ENCODE measurements at places on chromosomes 3 and 15. TPM values are rescaled to one million over a fixed set of nuclear protein-coding genes. Genes with fewer than 3 reads are reported as not detected.

TP53BP1 gene
- polyA plus RNA-seq, result 50.0 TPM

GORASP1 gene
- 69.5 TPM for polyA plus RNA-seq

MELTF gene
- 5.7 TPM for polyA plus RNA-seq

TYRO3 gene
- 99.0 TPM for polyA plus RNA-seq

ISLR gene
- polyA plus RNA-seq, result 73.7 TPM

KLHDC8B gene
- polyA plus RNA-seq, result 55.8 TPM

SH2D7 gene
- 5.0 TPM for polyA plus RNA-seq

GRK7 gene
- 0.12 TPM for polyA plus RNA-seq

MBD4 gene
- 30.3 TPM for polyA plus RNA-seq

PLSCR4 gene
- 42.5 TPM for polyA plus RNA-seq

DNA sequence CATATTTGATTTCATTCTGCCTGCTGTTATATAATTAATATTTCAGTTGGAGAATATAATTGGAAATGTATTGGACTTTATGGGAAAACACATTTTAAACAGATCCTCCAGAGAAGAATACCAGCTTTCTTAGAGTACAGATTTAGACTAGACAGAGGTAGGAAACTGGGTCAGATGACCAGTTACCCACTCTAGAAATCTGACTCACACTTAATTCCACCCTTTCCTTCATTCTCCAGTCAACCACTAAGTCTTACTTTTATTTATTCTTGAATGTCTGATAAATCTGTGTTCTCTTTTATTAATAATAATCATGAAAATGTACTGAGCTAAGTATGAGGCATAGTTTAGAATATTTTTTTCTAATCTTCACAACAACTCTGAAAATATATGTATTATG lies 110.7 kb downstream of the LRRC49 start:
- DNase-seq, result no peak

- DNase-seq, result no peak
Observed at GRCh38 chr3:42898896-42899675, 6.9 kb upstream of the ZNF662 start.

- DNase-seq, result no peak
Observed at GRCh38 chr3:87390821-87391220, 114.4 kb upstream of the POU1F1 start.

DNA sequence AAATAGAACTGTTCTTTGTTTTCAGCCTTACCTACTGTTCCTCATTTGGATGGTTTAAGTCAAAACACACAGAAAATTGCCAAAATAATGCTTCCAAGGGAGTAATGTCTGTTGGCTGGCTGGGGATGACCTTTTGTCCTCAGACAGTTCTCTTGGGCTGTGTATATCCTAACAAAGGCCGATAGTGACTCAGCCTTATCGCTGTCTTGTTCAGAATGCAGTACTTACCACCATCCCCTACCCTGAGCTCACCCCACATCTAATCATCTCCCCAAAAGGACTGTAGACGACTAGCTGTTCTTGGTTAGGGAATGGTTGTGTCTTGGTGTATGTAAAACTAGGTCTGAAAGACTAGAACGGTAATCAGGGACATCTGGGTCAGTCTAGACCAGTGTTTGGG lies 35.0 kb downstream of the RAB11A start:
- DNase-seq, result no peak

DNA sequence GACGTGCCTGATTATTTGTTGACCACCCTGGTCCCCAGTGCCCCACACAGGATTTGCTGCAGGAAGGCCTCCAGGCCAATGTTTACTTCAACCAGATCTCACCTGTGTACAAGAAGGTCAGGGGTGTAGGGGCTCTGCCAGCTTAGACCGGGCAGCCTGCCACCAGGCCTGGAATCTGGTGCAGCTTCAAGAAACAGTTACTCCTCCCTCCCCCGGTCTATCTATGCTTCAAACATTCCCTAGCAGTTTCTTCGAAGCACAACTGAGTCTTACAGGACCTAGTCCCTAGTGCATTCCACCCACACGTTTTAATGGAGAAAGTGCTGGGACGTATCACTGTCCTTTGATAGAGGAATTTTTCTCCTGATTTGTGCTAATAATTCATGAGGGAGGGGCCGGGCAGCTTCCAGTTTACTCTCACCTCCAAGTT lies 8.0 kb downstream of the SH3BP5 start:
- DNase-seq, result peak; percentile 77

DNA sequence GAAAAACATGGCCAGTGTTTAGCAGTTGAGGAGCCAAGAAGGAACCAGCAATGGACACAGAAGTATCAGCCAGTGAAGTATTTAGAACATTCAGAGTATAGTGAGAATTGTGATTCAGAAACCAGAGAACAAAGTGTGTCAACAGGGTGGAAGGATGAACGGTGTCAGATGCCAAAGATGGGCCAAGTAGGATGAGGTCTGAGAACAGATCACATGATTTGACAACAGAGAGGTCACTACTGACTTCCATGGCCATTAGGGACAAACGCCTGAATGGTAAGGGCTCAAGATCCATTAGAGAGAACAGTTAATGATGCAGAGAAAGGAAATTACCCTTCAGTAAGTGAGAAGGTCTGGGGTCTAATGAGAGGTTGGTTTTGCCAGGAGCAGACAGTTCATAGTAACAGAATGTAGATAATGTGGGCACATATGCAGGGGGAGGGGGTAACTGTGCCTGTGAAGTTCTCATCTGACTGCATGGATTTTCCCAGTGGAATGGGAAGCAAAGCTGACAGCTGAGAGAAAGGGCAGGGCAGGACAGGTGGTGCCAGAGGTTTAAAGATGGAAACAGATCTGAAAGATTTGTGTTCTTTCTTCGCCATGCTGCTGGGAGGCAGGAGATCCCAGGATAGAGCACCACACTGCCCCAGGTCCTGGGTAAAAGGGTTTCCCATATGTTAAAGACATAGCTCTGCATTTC lies 4.8 kb upstream of the ACAD9 start:
- DNase-seq, result no peak

DNA sequence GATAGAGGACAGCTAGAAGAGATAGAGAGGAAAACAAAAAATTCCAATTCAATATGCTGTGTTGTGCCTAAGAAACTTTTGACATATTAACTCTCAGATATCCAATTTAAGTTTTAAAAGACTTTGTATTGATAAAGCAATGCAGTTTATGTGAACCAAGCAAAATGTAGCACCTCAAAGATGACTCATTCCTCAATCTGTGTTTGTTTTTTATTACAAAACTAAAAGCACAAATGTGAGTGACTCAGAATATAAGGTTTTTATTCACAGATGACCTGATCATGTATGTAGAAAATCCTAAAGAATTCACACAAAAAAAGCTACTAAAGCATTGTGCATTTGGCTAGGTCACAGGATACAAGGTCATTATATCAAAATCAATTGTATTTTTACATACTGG lies 11.1 kb downstream of the HCLS1 start:
- DNase-seq, result no peak

GRCh38 chr15:47644722-47645121 lies 72.6 kb upstream of the SEMA6D start:
- no peak for DNase-seq

DNA sequence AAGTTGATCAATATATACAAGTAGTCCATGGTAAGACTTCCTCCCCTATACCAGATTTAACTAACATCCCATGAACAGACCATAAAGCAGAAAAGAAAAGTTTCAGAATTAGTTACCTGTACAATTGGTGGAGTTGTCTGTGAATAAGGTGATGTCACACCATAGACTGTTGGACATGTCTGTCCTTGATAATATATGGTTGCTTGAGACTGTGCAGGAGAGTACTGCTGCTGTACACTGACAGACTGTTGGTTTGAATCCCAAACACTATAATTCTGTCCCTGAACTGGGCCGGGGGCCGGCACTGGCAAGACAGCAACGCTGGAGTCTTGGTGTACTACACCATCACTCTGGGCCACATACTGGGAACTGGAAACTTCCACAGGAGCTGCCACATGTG lies 77.2 kb downstream of the NBEAL2 start:
- DNase-seq, result no peak

DNA sequence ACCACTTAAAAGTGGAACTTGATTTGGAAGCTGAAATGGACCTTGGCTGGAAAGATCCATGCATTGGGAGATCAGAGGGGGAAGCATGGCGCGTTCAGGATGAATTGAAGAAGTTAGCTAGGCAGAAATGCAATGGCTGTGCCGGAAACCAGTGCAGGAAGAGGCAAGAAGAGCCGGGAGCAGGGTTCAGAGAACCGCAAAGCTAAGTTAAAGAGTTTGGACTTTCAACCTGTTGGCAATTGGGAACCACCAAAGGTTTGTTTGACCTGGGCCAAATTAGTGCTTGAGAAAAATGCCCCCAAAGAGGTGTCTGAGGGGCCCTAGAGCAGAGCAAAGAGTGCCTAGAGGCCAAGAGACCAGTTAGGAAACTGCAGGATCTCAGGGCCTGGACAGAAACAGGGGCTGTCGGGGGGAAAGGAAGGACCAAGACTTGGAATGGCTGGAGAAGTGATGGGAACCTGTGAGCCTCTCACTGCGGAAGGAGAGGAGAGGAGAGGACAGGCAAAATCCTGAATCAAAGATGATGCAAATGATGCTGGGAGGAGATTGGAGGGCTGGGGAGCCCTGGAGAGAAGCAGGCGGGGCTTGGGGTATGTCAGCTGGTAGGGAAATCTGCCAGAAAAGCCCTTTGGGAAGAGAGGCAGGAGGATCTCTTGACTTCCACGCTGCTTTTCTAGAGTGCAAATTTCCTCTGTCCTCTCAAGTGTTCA lies 49.3 kb downstream of the FAM174B start:
- DNase-seq, result no peak

- peak; percentile 81 for DNase-seq
Observed at GRCh38 chr15:20356444-20356910, 185.1 kb downstream of the GOLGA6L6 start.

DNA sequence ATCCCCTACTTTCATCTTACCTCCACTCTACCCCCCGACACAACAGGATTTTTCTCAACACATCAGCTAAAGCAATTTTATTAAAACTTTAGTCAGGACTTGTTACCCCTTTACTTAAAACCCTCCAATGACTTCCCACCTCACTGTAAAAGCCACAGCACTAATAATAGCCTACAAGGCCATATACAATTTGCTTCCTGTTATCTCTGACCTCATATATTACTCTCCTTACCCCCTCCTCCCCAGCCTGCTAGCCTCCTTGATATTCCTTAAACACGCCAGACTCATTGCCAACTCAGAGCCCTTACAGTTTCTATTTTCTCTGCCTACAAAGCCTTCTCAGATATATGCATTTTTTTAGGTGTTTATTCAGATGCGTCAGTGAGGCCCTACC lies 54.4 kb downstream of the DCUN1D1 start:
- no peak for DNase-seq

- DNase-seq, result no peak
Observed at GRCh38 chr3:71107926-71108325, 475.6 kb downstream of the FOXP1 start.

- DNase-seq, result no peak
Observed at GRCh38 chr3:65481085-65481484, 557.6 kb downstream of the MAGI1 start.

DNA sequence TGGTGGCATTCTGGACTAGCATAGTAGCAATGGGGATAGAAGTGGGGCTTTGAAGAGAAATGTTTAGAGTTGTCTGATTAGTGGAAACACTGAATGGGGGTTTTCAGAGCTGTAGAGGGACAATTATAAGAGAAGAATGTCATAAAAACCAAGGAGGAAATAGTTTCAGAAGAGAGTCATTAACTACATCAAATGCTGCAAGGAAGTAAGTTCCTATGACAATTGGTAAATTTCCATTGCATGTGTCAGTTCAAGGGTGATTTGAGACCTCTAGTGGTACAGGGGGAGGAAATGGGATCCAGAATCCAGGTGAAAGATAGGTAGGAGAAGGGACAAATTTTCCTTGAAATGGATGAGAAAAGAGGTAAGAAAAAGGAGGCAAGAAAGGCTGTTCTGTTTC lies 68.3 kb upstream of the TBC1D5 start:
- no peak for DNase-seq

GRCh38 chr15:35705884-35706585 lies 160.1 kb upstream of the DPH6 start:
- DNase-seq, result peak; percentile 30

DNA sequence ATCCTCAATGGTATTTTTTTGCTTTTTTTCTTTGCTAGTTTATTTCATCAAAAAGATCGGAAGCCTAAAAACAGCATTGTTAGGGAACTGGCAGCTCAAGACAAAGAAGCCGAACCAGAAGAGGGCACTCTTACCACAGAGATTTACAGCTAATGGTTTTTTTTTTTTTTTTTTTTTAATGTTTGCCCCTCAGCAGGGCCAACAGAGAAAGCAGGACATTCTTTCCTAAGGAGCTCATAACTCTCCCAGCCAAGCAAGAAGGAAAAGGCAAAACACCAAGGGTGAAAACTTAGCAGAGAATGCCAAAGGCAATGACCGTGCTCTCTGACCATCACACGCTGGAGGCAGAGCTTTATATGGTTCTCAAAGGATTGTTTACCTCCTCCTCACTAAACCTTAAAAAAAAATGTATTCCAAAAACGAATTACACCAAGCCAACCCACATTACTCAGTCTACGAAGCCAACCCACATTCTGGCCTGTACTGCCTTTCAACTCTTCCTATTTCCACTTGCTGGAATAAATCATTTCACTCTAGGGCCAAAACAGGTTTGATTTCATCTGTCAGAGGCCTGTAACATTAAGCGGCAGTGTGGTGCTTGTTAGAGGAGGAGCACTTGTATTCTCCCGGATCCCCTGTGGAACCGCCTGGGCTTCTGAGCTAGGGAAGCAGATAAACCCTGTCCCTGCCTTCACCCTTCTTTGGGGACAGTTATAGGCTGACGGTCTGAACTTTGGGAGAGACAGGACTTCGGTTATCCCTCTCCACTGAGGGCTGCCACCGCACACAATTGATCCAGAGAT lies 35.6 kb upstream of the GYG1 start:
- DNase-seq, result peak; percentile 79

DNA sequence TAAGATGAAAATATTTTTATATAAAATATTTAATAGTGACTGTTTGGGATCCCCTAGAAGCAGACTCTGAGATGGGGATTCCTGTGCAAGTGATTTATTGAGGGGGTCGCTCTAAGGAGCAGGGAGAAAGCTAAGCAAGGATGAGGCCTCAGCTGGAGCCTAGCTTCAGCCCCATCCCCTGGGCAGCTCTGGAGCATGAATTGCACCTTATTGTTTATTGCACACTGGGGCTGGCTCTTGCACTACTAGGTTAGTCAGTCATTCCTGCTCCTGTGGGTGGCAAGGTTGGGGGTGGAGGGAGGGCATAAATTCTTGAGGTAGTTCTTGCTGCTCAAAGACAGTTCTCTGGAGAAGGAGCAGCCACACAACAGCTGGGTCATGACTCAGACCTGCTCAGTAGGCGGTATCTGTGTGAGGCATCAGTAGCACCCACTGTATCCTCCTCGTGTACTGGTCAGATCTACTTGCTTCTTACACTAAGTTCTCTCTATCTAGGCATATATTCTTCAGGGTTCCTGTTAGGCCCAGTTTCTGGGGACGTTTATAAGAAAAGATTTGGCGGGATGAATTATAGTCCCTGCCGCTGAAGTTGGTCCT lies 27.2 kb upstream of the TNFSF10 start:
- no peak for DNase-seq

DNA sequence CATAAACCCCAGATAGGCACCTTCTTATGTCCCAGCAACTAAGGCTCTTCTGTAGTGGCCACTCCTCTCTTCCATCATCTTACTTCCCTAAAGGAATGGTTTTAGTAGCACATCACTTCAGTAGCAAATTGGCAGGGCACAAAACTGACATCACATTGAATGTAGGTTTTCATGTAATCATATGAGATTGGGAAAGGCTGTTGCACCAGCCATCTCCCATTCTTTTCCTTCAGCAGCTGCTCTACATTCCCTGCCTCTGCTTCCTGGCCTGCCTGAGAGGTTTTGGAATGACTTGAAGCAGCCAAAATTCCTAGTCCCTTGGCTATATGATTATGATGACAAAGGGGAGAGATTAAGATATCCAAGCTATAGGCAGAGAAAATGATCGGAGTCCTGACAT lies 36.5 kb downstream of the NSUN3 start:
- DNase-seq, result no peak
